ENCODE measurements at places on chromosomes 5 and 9.

- DNase-seq: no peak
Measured at GRCh38 chr9:36665387-36665786, 92.7 kb downstream of the MELK start.

GRCh38 chr9:97623946-97624345, 9.2 kb downstream of the TSTD2 start:
- DNase-seq: no peak

- no peak for DNase-seq
Measured at GRCh38 chr9:99607842-99608448, 213.7 kb upstream of the NR4A3 start.

DNA sequence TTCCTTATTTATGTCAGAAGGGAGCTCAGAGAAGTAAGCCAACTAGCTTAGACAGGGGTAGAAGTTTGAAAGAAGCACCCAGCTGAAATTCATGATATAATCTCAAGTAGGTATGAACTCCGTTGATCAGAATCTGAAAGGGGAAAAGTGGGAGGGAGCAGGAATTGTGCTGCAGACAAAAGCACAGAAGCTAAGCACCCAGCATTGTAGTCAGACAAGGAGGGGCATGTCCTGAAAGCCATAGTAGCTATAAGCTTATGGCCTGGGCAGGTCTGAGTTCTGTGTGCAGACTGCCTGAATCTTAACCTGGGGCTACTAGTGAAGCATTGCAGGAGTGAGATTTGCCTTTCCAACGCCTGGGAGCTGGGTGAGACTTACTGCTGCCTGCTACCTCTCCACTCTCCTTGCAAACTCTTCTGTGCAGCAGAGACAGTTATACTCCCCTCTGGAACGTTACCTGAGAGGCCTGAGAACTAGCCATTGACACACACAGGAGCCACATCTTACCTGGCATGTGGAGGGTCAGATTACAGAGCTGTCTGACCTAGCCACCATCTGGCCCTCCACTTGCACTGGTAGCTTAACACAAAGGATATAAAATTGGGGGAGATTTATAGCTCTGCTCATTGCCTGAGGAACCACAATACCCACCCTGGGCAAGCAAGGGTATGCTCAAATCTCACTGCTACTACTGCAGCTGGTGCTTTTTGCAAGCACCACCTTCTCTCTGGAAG, 9.8 kb upstream of the CYLC2 start:
- DNase-seq: no peak

GRCh38 chr5:74356009-74356695, 284.4 kb downstream of the ENC1 start:
- no peak for DNase-seq

- no peak for DNase-seq
Measured at GRCh38 chr5:101929628-101930027, 366.5 kb downstream of the SLCO4C1 start.

DNA sequence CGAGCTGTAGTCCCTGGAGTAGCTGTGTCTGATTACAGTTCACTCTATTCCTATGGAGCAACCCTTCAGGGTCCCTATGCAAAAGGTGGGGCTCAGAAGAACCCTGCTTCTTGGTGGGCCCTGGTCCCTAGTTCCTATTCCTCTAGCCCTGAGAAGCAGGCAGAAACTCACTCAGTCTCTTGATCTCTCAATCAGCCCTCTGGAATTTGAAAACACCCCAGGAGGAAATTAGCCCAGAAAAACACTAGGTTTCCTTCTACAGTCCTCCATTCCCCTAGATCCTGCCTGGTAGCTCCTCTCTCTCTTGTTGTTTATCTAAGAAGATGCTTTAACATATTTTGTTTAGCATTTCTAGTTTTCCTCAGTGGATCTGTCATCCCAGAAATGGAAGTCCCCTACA, 7.6 kb downstream of the RGS3 start:
- DNase-seq: no peak

- DNase-seq: no peak
Measured at GRCh38 chr5:158406884-158407823, 548.2 kb upstream of the CLINT1 start.

GRCh38 chr5:111225926-111226325, 1.7 kb downstream of the CAMK4 start:
- no peak for DNase-seq

- no peak for DNase-seq
Measured at GRCh38 chr9:122228568-122229484, at the start of gene LHX6. LHX6 (minus strand) TSS chr9:122228957; CDS start chr9:122228740, 217 bp downstream.

DNA sequence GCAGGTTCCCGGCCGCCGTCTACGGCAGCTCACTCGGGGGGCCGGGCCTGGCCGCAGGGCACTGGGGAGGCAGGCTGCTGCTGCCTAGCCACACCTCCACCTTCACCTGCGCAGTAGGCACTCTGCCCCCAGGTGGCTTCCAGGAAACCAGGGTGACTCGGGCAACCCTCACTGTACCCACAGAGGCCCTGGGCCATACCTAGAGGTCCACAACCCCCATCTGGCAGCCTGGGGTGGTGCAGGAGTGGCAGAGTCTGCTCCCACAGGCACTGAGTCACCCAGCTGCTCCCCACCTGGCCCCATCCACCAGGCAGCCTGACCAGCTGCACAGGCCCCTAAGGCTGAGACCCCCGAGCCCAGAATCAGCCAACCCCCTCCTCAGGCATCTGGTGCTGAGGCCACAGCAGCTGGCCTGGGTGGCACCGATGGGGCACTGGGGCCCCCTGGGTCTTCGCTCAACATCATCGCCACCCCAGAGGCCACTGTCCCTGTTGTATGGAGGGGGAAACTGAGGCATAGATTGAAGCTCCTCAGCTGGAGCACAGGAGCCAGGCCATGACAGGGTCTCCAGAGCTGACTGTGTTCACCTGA, 70.2 kb downstream of the KCNT1 start:
- DNase-seq: no peak

DNA sequence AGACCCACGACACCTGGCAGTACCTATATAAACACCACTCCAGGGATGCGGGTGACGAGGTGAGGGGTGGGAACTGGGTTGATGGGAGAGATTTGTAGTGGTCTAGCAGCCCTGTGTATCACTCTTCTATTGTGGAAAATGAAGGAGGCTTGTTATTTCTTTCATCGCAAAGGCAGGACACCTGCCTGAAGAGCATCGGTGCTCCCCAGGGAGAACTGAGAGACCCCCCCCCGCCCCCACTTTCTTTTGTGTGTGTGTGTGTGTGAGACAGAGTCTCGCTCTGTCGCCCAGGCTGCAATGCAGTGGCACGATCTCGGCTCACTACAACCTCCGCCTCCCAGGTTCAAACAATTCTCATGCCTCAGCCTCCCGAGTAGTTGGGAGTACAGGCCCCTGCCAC, 8.3 kb upstream of the WDR5 start:
- no peak for DNase-seq

DNA sequence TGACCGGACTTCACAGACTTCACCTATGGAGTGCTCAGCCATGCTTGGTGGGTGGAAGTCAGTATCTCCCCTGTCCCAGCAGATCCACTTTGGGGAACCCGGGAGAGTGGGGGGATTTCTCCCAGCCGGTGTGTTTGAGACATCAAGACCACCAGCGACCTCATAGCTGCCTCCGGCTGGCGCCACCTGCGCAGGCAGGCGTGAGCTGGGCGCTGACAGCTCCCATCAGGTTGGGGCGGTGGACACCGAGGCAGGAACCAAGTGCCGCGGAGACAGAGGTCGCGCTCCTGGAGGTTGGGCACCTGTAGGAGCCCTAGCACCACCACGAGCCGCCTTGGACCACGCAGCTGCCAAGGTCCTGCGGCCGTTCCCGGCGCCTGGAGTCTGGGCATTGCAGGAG, 124.0 kb upstream of the LARP1 start:
- no peak for DNase-seq

DNA sequence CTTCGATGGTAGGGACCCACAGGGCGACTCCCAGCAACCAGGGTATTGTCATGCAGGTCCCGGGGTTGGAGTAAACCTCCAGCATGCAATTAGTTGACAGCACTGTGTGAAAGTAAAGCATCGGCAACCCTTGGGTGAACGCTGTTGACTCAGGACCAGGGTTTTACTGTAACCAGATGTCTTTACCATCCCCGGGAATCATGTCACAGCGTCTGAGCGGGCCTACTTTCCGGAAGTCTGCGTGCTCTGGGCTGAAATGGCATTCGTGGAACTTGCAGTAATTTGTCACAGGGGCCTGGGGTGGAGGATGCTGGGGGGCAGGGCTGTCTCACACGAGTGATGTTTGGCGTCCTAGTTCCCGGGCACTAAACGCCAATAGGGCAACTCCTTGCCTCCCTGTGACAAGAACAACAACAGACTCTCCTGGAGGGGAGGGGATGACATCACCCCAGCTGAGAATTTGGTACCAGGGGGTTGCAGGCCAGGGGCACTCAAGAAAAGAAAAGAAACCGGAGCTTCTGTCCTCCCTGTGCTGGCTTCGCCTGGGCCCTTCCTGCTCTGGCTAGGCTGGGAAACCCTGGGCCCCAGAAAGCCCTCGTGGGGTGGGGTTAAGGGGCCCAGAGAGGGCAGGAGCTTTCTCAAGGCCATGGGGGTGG, 10.1 kb upstream of the UBAC1 start:
- DNase-seq: no peak

GRCh38 chr5:92942762-92943161, 638.3 kb downstream of the NR2F1-AS1 start:
- no peak for DNase-seq

- peak; percentile 28 for DNase-seq
Measured at GRCh38 chr5:159412284-159413046, 82.2 kb upstream of the IL12B start.

DNA sequence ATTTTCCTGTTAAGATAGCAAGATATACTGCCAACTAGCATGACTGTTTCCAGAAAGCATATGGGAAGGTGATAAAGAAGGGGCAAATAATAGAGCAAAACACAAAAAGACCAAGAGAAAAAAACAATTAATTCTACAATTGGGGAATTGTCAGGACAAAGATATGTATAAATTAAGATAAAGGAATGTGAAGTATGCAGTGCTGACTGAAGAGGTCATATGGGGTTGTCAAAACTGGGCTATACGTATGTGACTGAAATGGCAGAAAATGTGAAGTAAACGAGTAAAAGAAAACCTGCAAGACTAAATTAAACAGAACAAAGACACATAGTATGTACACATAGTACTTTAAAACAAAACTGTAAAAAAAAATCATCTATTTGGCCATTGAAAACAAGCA, 222.3 kb downstream of the ARL15 start:
- DNase-seq: no peak

- DNase-seq: no peak
Measured at GRCh38 chr9:96646081-96646991, 8.8 kb downstream of the PRXL2C start.

DNA sequence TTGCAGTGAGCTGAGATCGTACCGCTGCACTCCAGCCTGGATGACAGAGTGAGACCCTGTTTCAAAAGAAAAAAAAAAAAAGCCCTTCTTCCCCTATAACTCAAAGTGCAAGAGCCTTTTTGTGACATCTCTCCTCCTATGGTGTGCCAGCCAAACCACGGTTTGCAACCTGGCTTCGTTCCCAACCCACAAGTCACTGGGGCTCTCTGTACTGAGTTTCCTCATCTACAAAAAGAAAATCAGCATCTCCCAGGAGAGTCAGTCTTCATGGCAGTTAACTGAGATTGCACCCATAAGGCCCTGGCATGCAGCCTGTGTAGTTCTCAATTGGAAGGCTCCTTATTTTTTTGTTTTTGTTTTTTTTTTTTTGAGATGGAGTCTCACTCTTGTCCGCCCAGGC, 14.8 kb downstream of the ODF2 start:
- no peak for DNase-seq

- no peak for DNase-seq
Measured at GRCh38 chr9:85978496-85978895, 37.5 kb downstream of the NAA35 start.

GRCh38 chr5:11139217-11139865, 378.3 kb upstream of the DAP start:
- no peak for DNase-seq

DNA sequence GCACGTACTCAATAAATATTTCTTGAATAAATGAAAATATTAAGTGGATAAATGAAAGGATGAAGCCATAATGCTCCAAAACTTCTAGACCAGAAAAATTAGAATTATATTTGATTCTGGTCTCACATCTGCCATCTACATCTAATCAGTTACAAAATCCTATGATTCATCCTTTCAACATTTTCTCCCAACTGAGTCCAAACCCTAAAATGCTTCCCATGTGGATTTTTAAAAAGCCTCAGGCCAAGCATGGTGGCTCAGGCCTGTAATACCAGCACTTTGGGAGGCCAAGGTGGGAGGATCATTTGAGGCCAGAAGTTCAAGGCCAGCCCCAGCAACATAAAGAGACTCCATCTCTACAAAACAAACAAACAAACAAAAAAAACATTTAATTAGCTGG, 31.6 kb upstream of the FST start:
- DNase-seq: no peak

- no peak for DNase-seq
Measured at GRCh38 chr5:23740029-23740428, 232.6 kb downstream of the PRDM9 start.

- DNase-seq: no peak
Measured at GRCh38 chr9:137978262-137978714, 100.7 kb downstream of the CACNA1B start.

DNA sequence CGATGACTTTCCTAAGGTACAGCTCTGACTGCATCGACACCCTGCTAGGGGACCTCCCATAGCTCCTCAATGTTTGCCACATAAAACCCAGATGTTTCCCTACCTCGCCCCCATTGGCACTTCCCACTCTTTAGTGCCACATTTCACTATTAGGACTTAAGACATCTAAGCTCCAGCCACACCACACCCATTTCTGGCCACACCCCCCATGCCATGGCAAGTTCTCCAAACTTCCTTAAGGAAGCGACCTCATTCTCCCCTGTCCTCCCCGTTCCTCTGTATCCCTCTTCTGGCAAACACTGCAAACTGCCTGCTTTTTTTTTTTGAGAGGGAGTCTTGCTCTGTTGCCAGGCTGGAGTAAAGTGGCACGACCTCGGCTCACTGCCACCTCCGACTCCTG, 62.9 kb downstream of the USP20 start:
- DNase-seq: no peak

- DNase-seq: no peak
Measured at GRCh38 chr5:31401691-31402090, 130.2 kb downstream of the DROSHA start.

- no peak for DNase-seq
Measured at GRCh38 chr9:91660521-91660920, 236.9 kb upstream of the NFIL3 start.

GRCh38 chr5:173294673-173295320, 33.4 kb downstream of the STC2 start:
- no peak for DNase-seq
